AML-193 (cell line): ENCODE measurements at places on chromosomes 6 and 20.

GRCh38 chr6:135254471-135254870 lies 73.4 kb downstream of the MYB start:
- DNase-seq, result no peak

- no peak for DNase-seq
Measured at GRCh38 chr6:121838842-121839241, 403.4 kb downstream of the GJA1 start.

DNA sequence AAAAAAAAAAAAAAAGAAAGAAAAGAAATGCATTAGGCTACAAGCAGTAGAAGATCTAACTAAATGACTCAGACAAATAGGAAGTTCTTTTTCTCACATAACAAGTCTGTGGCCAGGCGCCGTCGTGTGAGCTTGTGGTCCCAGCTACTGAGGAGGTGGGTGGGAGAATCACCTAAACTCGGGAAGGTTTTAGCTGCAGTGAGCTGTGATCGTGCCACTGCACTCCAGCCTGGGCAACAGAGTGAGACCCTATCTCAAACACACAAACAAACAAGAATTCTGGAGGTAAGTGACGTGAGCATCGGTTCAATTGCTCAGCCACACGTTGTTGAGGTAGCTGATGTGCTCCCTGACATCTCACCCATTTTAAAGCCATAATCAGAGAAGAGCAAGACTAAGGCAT lies 37.9 kb upstream of the SLC23A2 start:
- no peak for DNase-seq

DNA sequence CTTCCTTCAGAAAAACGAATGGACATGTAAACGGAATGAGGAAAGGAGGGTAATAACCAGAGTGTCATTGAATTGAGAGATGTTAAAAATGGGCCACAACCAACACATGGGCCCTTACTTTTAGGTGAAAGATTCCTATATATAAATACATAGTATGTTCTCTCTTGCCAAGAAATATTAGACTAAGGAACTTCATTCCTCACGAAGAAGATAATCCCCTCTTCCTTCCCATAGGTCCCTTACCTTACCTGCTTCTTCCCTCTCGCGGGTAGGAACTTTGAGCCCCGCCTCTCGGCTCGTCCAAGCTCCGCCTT lies 295 bp upstream of the TBC1D22B start:
- no peak for DNase-seq

GRCh38 chr20:55540013-55540412 lies 465.3 kb downstream of the CBLN4 start:
- DNase-seq, result no peak

GRCh38 chr20:54985091-54985490 lies 509.7 kb downstream of the DOK5 start:
- DNase-seq, result no peak

GRCh38 chr20:16027686-16028085 lies 545.6 kb downstream of the KIF16B start:
- DNase-seq, result no peak

GRCh38 chr20:19301843-19302242 lies 89.4 kb downstream of the SLC24A3 start:
- DNase-seq, result no peak

- DNase-seq, result no peak
Measured at GRCh38 chr6:43499028-43499815, 10.9 kb downstream of the LRRC73 start.

GRCh38 chr20:1783245-1783644 lies 112.0 kb upstream of the SIRPA start:
- no peak for DNase-seq

- DNase-seq, result peak; percentile 54
Measured at GRCh38 chr6:159968295-159969203, at the start of gene IGF2R. Gene IGF2R (plus strand): TSS chr6:159969082. CDS start chr6:159969247, 165 bp downstream.

GRCh38 chr20:15756754-15757115 lies 816.5 kb downstream of the KIF16B start:
- no peak for DNase-seq

GRCh38 chr6:47680051-47680450 lies 18.3 kb upstream of the ADGRF4 start:
- no peak for DNase-seq

GRCh38 chr20:20864351-20865096 lies 152.1 kb upstream of the RALGAPA2 start:
- DNase-seq, result no peak

DNA sequence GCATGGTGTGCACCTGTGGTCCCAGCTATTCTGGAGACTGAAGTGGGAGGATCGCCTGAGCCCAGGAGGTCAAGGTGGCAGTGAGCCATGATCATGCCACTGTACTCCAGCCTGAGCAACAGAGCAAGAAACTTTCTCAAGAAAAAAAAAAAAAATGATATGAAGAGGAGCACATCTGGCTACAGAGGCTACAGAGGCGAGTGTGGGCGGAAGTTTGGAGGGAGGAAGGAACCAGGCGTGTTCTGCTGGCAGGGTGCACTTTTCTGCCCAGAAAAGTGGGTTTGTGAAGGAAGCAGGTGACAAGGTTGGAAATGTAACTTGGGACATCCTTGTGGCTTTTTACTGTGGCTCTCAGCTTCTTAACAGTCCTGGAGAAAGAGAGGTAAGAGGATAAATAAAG lies 96.7 kb downstream of the SNX5 start:
- no peak for DNase-seq

DNA sequence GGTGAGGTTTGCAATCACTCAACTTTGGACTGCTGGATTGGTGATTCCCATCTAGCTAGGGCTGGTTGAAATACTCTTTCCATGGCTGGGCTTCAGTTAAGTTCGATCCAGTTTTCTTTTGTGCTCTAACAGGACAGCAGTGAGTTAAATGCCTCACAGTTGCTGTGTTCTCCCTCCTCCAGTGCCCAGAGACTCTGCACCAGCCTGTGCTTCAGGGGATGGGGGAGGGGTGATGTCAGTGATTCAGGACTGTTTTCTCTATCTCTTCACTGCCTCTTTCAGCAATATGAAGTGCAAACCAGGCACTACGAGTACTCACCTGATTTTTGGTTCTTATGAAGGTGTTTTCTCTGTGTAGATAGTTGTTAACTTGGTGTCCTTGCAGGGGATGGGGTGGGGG lies 88.2 kb upstream of the FAM83B start:
- DNase-seq, result no peak

GRCh38 chr6:111782887-111783466 lies 90.3 kb downstream of the FYN start:
- DNase-seq, result no peak

GRCh38 chr6:107624050-107624449 lies 134.1 kb downstream of the SOBP start:
- no peak for DNase-seq

GRCh38 chr20:51608061-51608460 lies 65.5 kb upstream of the NFATC2 start:
- DNase-seq, result no peak

- DNase-seq, result no peak
Measured at GRCh38 chr20:22312744-22313346, 271.5 kb downstream of the FOXA2 start.

GRCh38 chr6:75906871-75907270 lies 157.8 kb downstream of the MYO6 start:
- DNase-seq, result no peak

GRCh38 chr6:169112483-169113320 lies 140.9 kb downstream of the THBS2 start:
- no peak for DNase-seq

DNA sequence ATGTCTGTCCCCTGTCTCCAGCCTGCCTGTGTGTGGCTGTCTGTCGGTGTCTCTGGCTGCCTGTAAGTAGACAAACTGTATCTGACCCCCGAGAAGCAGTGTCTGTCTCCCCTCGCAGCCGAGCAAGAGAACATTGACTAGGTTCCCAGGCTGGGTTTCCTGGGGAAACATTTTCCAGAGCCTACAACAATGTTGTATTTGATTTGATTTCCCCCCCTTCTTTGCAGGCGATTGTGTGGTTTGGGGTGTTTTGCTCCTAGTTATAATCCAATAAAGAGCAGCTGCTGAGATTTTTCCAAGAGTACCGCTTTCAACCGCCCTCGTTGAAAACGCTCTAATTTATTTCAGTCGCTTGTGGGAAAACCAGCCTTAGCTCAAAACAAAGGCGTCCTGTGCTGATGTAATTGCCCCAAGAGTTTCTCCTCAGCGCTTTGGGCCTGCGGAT lies 92.6 kb downstream of the CDC5L start:
- no peak for DNase-seq

DNA sequence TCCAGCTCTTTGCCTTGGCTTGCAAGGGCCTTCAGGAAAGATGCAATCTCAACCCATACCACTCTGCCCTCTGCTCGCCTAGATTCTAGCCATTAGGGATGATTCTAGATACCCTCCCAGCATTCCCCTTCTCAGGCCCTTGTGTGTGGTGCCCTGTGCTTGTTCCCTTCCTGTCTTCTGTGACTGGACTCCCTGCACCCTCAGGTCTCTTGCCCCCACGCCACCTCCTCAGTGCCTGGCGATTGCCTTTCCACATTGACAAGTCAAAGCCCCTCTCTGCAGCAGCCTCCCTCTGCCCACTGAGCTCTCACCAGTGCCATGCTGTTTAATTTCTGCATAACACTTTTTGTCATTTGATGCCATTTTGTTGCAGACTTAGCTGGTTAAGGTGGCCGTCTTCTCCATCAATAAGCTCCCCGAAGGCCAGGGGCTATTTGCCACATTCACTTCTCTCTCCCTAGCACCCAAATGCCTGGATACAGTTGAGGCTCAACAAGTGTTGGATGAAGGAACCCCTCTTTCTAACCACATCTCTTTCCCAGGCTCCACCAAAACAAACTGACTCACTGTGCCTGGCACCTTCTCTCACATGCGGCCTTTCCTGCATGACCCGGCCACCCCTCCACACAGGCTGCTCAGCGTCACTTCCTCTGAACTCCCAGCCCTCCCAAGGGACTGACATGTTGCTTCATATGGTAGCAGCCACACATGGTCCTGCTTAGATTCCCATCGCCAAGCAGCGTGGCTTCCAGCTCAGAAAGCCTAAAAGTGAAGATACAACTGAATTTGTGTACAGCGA lies 4.6 kb upstream of the TXNDC5 start:
- DNase-seq, result peak; percentile 18

DNA sequence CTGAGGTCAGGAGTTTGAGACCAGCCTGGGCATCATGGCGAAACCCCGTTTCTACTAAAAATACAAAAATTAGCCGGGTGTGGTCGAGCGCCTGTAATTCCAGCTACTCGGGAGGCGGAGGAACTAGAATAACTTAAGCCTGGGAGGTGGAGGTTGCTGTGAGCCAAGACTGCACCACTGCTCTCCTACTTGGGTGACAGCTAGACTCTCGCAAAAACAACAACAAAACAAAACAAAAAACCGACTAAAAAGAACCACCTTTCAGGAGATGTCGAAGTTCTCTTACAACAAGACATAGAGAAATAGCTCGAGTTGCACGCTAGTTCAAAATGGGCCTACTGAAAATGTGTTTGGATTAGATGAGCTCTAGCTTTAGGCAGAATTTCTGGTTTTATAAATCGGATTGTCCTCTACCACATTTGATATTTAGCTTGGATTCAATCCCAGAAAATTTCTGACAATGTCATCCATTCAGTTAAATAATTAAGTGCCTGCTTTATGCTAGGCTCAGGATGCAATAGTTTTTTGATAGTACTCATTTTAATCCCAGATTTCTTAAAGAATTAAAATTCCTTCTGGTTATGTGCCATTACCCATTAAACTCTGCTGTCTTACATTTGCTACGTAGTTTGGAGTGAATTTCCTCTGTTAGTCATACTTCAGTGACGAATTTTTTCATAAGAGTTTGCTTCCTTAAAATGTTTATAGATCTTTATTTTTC lies 137.5 kb upstream of the SHLD1 start:
- no peak for DNase-seq

DNA sequence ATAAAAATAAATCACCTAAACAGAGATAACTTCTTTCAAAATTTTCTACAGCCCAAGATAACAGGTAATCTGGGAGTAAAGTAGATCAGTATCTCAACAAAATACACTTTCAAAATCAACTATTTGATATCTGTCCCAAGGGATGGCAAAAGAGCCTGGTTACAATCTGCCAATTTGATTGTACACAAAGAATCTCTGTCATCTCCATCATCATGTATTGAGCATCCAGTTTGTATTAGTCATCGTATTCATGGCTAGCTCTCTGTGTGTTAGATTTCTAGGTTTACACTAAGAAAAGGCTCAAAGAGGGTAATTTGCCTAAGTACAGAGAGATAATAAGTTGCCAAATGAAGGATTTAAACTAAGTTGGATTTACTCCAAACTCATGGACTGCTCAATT lies 329.0 kb upstream of the NRSN1 start:
- DNase-seq, result no peak

- DNase-seq, result no peak
Measured at GRCh38 chr6:152461556-152461955, 175.6 kb downstream of the SYNE1 start.

DNA sequence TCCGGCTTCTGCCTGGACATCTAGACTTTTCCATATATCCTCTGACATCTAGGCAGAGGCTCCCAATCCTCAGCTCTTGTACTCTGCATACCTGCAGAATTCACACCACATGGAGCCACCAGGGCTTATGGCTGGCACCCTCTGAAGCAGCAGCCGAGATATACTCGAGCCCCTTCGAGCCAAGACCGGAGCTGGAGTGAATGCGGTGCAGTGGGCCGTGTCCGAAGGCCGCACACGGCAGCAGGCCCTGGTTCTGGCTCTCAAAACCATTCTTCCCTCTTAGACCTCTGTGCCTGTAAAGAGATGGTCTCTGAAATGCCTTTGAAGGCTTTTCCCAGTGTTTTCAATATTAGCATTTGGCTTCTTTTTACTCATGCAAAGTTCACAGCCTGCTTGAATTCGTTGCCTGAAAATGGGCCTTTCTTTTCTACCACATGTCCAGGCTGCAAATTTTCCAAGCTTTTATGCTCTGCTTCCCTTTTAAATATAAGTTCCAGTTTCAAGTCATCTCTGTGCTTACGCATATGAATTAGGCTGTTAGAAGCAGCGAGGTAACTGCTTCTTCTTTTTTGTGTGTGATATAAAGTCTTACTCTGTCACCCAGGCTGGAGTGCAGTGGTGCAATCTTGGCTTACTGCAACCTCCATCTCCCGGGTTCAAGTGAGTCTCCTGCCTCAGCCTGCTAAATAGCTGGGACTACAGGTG lies 3.8 kb upstream of the SIRPB1 start:
- peak; percentile 52 for DNase-seq

DNA sequence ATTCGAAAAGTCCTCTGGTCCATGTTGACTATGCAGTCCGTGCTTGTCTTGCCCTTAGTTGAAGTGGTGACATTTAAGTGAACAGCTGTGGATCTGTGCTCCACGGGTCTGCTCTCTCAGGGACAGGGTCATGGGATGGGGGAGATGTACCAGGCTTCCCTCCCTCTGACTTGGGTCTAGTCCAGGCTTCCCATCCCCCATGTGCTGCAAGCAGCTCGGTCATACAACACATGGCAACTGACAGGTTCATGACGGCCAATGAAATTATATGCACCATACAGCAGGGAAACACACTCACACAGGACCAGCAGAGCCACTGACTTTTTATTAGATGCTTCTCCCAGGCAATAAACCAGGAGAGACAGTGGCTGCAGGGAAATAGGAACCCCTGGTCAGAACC lies 201.4 kb downstream of the PTPRT start:
- DNase-seq, result no peak

GRCh38 chr6:75488033-75488432 lies 5.6 kb downstream of the FILIP1 start:
- no peak for DNase-seq

- DNase-seq, result no peak
Measured at GRCh38 chr6:153059757-153060156, 57.2 kb upstream of the MTRF1L start.
